ENCODE measurements at places on chromosomes 1 and 21.

DNA sequence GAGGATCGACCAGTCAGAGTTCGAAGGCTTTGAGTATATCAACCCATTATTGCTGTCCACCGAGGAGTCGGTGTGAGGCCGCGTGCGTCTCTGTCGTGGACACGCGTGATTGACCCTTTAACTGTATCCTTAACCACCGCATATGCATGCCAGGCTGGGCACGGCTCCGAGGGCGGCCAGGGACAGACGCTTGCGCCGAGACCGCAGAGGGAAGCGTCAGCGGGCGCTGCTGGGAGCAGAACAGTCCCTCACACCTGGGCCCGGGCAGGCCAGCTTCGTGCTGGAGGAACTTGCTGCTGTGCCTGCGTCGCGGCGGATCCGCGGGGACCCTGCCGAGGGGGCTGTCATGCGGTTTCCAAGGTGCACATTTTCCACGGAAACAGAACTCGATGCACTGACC, 9.6 kb downstream of the FAAP20 start:
- DNase-seq = no peak

GRCh38 chr1:58983162-58983561, 199.3 kb upstream of the JUN start:
- no peak for DNase-seq

DNA sequence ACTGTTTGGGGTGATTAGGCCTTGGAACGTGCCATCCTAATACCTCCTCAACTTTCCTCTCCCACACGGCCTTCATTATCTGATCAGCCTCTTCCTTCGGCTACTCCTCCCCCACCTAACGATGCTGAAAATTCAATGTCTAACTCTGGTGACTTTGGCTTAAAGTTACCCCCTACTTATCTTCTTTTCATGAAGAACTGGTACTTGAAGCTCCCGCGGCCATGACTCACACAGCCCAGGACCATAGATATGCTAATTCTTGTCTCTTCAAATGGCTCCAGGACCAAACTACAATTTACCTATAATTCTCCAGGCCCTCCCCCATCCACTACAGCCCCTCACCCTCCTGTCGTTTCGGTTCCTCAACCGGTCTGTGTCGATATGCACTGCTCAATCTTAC, 15.7 kb upstream of the AZIN2 start:
- no peak for DNase-seq

GRCh38 chr1:233656687-233657086, 42.8 kb downstream of the KCNK1 start:
- DNase-seq = no peak

GRCh38 chr1:173507205-173507846, 30.2 kb downstream of the PRDX6 start:
- DNase-seq = peak; percentile 33

- DNase-seq = no peak
Observed at GRCh38 chr1:203537806-203538464, 44.0 kb downstream of the OPTC start.

- no peak for DNase-seq
Observed at GRCh38 chr1:22592051-22592450, 28.8 kb downstream of the EPHA8 start.

DNA sequence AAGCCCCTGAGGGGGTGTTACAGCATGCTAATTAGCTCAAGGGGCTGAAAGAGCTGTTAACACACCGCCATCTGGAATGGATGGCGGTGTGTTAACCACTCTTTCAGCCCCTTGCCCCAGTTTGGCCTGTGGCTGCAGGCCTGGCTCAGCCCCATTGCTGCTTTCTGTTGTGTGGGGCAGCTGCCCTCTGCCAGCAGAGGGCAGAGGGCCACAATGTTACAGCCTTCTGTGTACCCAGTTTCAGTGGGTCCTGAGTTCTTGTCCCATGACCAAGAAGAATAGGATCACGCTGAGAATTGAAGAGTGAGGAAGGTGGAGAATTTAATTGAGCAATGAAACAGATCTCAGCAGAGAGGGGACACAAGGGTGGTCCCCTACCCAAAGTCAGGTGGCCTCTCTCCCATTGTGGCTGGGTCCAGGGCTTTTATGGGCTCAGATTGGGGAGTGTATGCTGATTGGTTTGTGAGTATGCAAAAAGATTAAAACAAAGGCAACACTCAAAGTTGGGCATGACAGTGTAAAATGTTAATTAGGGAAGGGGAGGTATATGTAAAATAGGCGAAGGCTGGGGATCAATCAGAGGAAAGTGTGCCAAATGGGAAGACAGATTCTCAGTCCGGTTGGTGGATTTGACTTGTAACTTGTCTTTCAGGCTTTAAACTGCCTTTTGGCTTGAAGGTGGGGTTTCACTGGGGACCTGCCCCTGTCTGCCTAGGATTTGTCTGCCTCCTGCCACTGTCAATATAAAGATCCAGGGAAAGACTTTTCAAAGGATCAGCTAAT, 142.2 kb downstream of the RABGAP1L start:
- no peak for DNase-seq

DNA sequence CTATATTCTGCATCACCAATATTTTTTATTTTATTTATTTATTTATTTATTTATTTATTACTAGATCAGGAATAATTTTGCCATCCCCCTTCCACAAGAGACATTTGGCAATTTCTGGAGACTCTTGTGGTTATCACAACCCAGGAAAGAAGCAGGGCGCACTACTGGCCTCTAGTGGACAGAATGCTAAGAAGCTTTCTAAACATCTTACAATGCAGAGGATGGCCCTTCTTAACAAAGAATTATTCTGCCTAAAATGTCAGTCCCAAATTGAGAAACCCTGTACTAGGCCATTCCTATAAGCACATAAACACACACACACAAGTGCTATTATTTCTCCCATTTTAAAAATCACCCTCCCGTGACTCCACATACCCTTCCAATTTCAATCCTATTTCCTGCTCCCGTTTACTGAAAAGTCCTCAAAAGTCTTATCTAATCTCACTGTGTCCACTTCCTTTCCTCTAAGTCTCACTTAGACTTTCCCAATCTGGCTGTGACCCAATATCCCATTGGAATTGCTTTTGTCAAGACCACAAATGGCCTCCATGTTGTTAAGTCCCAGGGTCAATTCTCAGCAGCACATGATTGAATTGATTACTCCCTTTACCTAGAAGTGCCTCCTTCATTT, 43.7 kb upstream of the RNF11 start:
- DNase-seq = peak; percentile 62

DNA sequence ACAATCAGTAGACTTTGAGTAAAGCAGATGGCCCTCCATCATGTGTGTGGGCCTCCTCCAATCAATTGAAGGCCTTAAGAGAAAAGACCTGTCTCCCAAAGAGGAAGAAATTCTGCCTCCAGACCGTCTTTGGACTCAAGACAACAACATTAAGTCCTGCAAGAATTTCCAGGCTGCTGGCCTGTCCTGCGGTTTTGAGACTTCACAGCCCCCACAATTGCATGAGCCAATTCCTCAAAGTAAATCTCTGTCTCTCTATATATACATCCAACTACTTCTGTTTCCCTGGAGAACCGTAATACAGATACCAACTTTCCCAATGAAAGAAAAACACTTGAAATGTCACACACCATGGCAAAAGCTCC, 16.4 kb downstream of the REG4 start:
- DNase-seq = no peak

GRCh38 chr1:119784191-119784781, 15.6 kb upstream of the HMGCS2 start:
- DNase-seq = no peak

GRCh38 chr21:39217356-39218081, 34.3 kb upstream of the PSMG1 start:
- DNase-seq = no peak

GRCh38 chr1:117231748-117232373, 21.1 kb upstream of the VTCN1 start:
- DNase-seq = no peak

DNA sequence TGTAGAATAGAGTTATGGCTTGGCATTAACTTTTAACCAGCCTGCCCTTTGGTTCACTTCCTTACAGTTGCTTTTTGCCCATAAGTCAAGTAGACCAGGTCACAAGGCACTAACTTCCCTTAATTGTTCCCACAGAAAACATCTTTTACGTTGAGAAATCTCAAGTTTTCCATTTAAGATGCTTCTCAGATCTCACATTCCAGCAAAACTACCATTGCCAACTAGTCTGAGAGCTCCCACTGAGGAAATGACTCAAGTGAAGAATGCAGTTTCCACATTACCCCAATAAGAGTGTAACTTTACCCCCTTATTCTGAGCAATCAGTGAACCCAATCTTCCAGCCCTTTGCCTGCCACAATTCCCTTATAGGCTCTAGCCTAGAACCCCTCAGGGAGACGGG, 502.2 kb upstream of the OLFM3 start:
- no peak for DNase-seq

GRCh38 chr21:42056996-42057689, 14.0 kb upstream of the UMODL1 start:
- no peak for DNase-seq

GRCh38 chr1:109312978-109313775, 6.4 kb upstream of the MYBPHL start:
- no peak for DNase-seq

DNA sequence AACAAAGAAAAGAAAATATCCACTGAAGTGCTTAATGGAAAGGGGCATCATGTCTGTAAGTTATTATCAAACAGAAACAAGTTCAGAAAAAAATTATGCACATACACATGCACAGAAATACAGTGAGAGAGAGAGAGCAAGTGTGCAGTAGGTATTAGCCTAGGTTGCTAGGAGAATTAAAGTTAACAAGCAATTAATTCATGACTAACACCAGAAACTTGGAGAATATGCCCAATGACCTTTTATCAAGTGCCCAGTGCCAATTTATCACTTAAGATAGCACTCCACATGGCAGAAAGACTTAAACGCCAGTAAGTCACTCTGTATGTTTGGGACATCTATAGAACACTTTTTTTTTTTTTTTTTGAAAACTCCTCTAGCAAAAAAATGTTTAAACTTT, 56.2 kb upstream of the SLC16A1 start:
- DNase-seq = no peak

DNA sequence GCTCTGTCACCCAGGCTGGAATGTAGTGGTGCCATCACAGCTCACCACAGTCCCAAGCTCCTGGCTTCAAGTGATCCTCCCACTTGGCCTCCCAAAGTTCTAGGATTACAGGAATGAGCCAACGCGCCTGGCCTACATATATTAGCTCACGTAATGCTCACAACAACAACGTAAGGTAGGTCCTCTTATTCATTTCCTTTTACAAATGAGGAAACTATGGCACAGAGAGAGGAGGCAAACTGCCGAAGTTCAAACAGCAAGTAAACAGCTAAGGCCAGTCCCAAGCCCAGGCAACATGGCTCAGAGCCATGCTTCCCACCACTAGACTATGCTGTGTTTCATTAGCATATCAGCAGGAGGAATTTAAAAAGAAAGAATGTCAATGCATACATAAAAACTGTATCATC, 284.4 kb downstream of the VAV3 start:
- DNase-seq = no peak

GRCh38 chr1:211126622-211127021, 7.3 kb downstream of the KCNH1 start:
- no peak for DNase-seq

- DNase-seq = no peak
Observed at GRCh38 chr1:17032741-17033140, 21.0 kb upstream of the ATP13A2 start.

DNA sequence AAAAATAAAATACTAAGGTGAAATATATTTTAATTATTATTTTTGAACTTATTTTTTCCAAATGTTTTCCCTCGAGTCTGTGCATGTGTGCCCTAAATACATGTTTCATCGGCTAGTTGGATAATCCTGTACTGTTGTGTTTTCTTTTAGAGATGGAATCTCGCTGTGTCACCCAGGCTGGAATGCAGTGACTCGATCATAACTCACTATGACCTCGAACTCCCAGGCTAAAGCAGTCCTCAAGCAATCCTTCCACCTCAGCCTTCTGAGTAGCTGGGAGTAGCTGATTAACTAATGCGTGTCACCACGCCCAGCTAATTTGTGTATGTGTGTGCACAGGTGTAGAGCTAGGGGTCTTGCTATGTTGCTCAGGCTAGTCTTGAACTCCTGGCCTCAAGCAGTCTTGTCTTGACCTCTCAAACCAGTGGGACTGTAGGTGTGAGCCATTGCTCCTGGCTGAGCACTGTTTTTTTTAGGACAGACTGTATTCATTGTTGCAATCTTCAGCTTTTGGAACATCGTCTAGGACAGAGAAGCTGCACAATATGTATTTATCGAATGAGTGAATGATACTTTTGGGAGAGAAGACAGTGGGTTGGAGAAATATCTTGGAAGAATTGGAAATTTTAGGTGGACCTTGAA, 4.8 kb upstream of the TMCO1 start:
- DNase-seq = no peak

DNA sequence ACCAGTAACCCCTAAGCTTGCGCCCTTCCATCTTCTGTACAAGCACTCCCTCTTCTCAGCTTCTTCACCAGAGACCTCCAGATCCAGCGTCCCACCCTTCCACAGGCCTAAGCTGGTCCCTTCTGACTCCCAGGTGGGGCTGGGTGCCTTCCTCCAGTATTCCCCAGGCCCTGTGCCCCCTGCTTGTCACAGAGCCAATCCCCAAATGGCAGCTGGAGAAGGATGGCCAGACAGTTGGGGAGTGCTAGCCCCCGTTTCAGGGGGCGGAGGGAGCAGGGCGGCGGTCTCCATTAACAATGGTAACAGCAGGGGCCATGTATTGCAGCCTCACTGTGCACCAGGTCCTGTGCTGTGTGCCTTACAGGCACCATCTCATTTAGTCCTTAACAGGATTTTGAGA, 85.7 kb downstream of the KCNN3 start:
- DNase-seq = no peak

DNA sequence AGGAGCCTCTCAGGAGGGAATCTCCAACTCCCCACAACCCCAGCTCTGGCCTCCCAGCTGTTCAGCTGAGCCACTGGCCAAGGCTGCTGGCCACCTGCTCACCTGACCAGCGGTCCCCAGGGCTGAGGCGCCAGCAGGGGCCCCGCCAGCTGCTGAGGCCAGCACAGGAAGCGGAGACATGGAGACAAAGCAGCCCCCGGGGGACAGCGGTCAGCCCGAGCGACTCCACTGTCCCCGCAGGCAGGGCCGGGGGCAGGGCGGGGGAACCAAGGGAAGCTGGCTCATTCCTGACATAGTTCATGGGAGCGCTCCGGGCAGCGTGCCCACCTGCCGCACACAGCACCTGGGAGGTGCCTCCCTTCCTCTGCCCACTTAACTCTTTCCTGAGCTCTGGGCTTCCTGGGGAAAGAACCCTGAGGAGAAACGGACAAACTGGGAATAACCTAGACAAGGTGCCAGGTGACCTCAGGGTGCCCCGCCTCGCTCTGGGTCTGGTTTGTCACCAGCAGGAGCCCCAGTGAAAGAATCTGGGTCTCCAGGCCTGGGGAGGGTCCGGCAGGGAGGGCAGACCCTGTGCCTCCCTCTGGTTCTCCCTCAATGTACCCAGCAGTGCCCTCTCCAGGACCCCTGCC, 10.7 kb downstream of the EPHA2 start:
- peak; percentile 76 for DNase-seq

GRCh38 chr1:226870026-226870400, 403 bp upstream of the PSEN2 start:
- no peak for DNase-seq

DNA sequence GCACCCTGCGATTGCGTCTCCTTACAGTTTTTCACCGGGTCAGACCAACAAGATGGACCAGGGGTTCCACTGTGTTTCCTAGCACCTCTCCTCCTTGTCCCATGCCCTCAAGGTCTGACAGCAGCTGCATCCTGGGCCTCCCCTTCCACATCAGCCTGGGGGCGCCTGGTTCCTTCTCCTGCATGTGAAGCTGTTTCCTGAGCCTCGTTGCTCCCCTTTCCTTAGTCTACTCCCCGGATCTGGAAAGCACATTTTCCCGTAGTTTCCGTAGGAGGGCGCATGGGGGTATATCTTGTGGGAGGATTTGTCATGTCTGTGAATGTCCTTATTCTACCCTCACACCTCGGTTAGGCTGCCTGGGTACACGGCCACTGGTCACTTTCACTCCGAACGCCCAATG, 6.1 kb downstream of the PRDM15 start:
- no peak for DNase-seq

Data from iPS-NIHi11 (cell line).